ENCODE measurements at places on chromosomes 7 and 10.

DNA sequence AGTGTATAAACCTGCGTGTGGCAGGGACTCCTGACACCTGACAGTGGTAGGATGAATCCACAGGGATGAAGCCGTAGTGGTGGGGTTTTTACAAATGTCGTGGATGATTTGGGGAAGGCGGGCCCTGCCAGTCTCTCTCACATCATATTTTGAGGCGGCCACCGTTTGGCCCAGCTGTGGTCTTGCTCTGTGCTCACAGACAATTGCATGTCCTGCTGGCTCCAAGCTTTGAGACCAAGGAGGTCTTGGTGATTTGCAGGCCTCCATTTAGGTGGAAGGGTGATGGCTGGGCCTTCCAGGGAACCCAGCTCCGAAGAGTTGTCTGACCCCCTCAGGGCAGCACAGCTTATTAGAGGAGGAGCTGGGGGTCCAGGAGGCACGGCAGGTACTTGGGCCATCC, 151.1 kb upstream of the SHH start:
- H3K36me3 ChIP-seq = peaks cover 1% of the 10 kb centered on the region
- DNase-seq = no peak
- peaks cover 14% of the 10 kb centered on the region for H3K27me3 ChIP-seq
- peaks cover 20% of the 10 kb centered on the region for H3K4me1 ChIP-seq
- no peak overlapping the region for H3K27ac ChIP-seq

GRCh38 chr7:16670021-16670420, 24.0 kb downstream of the BZW2 start:
- no peak overlapping the region for H3K4me3 ChIP-seq
- no peaks in the 10 kb centered on the region for H3K27me3 ChIP-seq
- DNase-seq = no peak
- H3K36me3 ChIP-seq = peaks cover 44% of the 10 kb centered on the region
- peaks cover 20% of the 10 kb centered on the region for H3K4me1 ChIP-seq

DNA sequence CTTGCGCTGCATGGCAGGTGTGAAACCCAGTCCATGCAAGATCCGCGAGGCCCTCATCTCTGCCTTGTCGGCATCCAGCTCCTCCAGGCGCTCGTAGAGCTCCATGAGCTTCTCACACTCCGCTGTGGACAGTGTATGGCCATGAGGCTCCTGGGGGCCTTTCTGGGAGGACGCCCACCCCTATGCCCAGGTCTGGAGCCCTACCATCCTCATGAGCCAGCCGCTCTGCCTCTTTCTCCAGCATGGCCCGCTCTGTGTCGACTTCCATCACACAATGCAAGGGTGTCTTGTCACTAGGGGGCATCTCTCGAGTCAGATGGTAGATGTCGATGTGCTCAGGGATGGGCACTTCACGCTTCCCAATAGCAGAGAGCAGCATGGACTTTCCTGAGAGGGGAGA, 3.3 kb downstream of the ABCF2 start:
- no peak overlapping the region for H3K27ac ChIP-seq
- peaks cover 33% of the 10 kb centered on the region for H3K4me1 ChIP-seq
- DNase-seq = no peak
- H3K36me3 ChIP-seq = peaks cover 47% of the 10 kb centered on the region
- no peaks in the 10 kb centered on the region for H3K27me3 ChIP-seq

GRCh38 chr7:113521468-113521867, 397.3 kb downstream of the PPP1R3A start:
- no peaks in the 10 kb centered on the region for H3K36me3 ChIP-seq
- no peaks in the 10 kb centered on the region for H3K4me1 ChIP-seq
- no peak overlapping the region for H3K4me3 ChIP-seq
- H3K27ac ChIP-seq = no peak overlapping the region

DNA sequence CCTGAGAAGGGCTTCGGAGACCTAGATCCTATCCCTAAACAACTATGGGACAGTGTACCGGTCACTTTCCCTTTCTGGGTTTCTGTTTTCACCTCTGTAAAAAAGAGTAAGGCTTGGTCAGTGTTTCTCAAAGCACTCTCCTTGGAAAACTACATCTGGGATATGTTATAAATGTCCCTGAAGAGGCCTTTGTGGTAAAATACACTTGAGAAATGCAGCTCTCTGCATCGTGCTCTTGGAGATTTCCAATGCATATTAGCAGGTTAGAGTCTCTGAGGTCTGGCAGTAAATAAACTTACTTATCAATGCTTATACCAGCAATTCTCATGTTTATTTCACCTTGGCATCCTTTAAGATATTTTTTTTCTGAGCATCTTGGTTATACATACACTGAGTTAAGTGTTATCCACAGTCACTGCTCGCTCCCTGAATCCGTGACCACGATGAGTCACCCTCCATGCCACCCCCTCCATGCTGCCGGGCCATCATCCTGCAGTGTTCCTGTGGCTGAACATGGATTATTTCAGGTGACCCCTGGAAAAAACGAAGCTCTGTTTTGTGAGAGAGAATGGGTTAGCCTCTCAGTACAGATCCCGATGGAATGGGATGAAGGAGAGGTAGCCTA, 3.3 kb upstream of the TBXAS1 start:
- H3K36me3 ChIP-seq = no peaks in the 10 kb centered on the region
- H3K4me1 ChIP-seq = peaks cover 31% of the 10 kb centered on the region
- no peak overlapping the region for H3K27ac ChIP-seq
- DNase-seq = no peak
- H3K27me3 ChIP-seq = peaks cover 16% of the 10 kb centered on the region

GRCh38 chr10:71432101-71432905, 35.6 kb downstream of the CDH23 start:
- no peaks in the 10 kb centered on the region for H3K36me3 ChIP-seq
- H3K4me1 ChIP-seq = no peaks in the 10 kb centered on the region
- H3K27me3 ChIP-seq = peaks cover 4% of the 10 kb centered on the region
- H3K4me3 ChIP-seq = no peak overlapping the region

- no peaks in the 10 kb centered on the region for H3K4me1 ChIP-seq
- peaks cover 9% of the 10 kb centered on the region for H3K27me3 ChIP-seq
- no peak for DNase-seq
- no peak overlapping the region for H3K27ac ChIP-seq
- no peaks in the 10 kb centered on the region for H3K36me3 ChIP-seq
These were observed 72.9 kb downstream of the NPY start for GRCh38 chr7:24356718-24357386.

DNA sequence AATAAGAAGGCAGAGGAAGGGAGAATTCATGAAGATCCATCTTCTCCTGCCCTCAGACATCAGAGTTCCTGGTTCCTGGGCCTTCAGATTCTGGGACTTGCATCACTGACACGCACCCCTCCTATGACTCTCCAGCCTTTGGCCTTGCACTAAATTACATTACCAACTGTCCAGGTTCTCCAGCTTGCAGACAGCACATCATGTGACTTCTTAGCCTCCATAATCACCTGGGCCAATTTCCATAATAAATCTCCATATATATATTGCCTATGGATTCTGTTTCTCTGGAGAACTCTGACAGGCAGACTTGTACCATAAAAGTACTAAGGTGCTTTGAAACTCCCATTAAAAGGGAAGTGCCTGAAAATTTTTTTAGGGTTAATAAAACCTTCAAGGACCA, 23.2 kb downstream of the RSU1 start:
- H3K27me3 ChIP-seq = no peaks in the 10 kb centered on the region
- no peak overlapping the region for H3K4me3 ChIP-seq

DNA sequence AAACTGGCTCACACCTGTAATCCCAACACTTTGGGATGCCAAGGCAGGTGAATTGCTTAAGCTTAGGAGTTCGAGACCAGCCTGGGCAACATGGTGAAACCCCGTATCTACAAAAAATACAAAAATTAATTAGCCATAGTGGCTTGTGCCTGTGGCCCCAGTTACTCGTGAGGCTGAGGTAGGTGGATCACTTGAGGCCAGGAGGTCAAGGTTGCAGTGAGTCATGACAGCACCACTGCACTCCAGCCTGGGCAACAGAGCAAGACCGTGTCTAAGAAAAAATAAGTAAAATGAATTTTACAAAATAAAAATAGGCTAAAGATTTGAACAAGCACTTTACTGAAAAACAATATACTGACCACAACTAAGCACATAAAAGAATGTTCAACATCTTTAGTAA, 9.8 kb upstream of the ORC5 start:
- peaks cover 3% of the 10 kb centered on the region for H3K27me3 ChIP-seq
- H3K36me3 ChIP-seq = no peaks in the 10 kb centered on the region
- no peak overlapping the region for H3K4me3 ChIP-seq
- H3K27ac ChIP-seq = no peak overlapping the region
- no peaks in the 10 kb centered on the region for H3K4me1 ChIP-seq

- H3K27me3 ChIP-seq = no peaks in the 10 kb centered on the region
These were observed 584.1 kb upstream of the KCND2 start for GRCh38 chr7:119688831-119689230.

DNA sequence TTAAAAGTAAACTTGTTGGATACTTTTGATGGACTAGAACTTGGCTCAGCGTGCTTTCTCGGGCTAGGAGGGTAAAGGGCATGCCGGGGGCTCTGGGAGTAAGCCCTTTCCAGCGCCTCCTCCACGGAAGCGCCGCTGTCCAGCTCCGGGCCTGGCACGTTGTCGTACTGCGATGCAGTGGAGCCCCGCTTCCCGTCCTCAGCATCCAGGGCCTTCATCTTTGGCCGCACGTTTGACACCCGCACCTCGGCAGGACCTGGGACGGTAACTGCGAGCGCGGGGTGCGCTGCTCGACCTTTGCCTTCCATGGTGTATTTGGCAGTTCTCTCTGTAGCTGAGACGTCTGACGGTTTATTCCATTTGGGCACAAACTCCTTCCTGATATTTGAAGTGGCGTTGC, 148.3 kb downstream of the USP6NL start:
- no peaks in the 10 kb centered on the region for H3K4me1 ChIP-seq
- H3K36me3 ChIP-seq = no peaks in the 10 kb centered on the region
- peaks cover 4% of the 10 kb centered on the region for H3K27me3 ChIP-seq
- H3K4me3 ChIP-seq = no peak overlapping the region
- DNase-seq = no peak

DNA sequence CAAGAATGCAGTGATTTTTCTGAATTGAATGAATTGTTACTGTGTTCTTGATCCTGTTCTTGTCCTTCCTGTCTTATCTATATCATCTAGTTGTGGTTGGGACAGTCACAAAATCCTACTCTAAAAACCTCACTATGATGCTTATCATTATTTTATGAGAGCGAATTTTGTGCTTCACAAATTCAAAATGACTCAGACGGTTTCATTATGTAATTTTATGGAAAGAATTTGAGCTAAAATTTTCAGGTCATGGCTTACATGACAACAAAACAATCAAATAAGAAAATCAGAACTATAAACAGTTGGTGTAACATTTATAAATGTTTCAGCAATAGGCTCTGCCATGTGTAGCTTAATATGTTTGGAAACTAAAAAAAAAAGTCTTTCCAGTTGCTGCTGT, 6.9 kb downstream of the PRKAR2B start:
- H3K27me3 ChIP-seq = peaks cover 44% of the 10 kb centered on the region
- no peak for DNase-seq
- no peak overlapping the region for H3K27ac ChIP-seq
- no peak overlapping the region for H3K4me3 ChIP-seq

GRCh38 chr10:23834091-23834490, 374.8 kb upstream of the KIAA1217 start:
- no peak for DNase-seq
- no peaks in the 10 kb centered on the region for H3K36me3 ChIP-seq
- H3K4me3 ChIP-seq = no peak overlapping the region
- no peak overlapping the region for H3K27ac ChIP-seq
- no peaks in the 10 kb centered on the region for H3K27me3 ChIP-seq
- no peaks in the 10 kb centered on the region for H3K4me1 ChIP-seq

DNA sequence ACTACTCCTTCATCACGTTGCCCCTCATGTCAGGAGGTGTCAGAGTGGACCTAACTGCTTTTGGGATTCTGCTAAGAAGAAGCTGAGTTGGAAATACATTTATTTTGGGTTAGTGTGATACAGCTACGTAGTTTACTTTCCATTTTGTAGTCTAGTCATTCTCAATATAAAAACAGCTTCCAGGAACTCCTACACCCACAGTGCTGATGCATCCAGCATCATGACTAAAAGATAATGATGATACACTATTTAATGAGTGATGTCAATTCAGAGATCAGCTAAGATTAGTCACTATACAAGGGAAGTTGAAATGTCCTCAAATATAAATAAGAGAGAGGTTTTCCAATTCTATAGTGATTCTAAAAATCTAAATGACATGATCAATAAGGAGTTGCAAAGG, 264.2 kb upstream of the SLC26A5 start:
- no peak overlapping the region for H3K27ac ChIP-seq
- no peaks in the 10 kb centered on the region for H3K4me1 ChIP-seq
- no peak overlapping the region for H3K4me3 ChIP-seq
- H3K36me3 ChIP-seq = no peaks in the 10 kb centered on the region
- H3K27me3 ChIP-seq = no peaks in the 10 kb centered on the region

GRCh38 chr10:116143673-116144222, 129.3 kb downstream of the GFRA1 start:
- H3K36me3 ChIP-seq = no peaks in the 10 kb centered on the region
- H3K4me3 ChIP-seq = no peak overlapping the region
- H3K4me1 ChIP-seq = no peaks in the 10 kb centered on the region
- DNase-seq = no peak

Data from activated T-helper 1 cell treated with anti-CD3 and anti-CD28 coated beads, Interleukin-12 subunit alpha, Interleukin-12 subunit beta, Interleukin-2, Interleukin-4 antibody, amounts not matched to agents 30 ng/mL and 10 ng/mL and 1 ng/mL, durations not matched to agents 14 hours and 24 hours and 36 hours (primary cell).